ENCODE measurements at places on chromosomes 1 and 21.

DNA sequence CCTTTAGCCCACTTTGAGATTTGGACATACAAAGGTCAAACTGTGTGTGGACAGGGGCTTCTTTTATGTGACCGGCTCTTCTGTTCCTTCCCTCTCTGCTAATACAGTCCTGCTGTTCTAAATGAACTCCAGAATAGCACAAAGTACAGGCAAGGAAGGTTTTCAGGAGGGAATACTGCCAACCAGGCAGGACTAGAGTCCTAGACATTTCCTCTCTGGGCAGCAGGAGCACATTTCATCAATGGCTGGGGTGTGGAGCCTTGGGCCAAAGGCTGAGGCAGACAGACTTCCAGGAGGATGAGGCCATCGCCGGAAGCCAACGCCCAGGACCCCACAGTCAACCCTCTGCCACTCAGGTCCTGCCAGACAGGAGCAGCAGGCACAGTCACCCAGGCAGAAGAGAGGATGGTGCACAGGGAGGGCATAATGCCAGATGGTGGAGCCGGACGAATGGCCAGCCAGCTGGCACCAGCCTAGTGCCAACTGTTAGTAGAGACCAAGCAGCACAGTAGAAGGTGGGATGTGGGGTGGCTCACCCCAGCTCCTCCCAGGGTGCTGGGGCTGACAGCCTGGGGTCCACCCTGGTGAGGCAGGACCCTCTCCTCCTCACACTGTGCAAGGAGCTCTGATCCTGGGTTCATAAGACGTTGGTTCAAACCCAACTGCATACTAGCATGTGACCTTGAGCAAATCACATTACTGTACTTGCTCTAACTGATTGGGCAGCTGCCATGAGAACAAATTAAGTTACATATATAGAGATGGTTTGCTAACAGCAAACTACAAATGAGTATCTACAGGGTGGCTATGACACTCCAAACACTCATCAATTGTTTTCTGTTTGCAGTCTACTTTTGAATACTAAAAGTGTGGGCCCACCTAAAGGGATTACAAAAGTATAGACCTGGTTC is 410.7 kb downstream of the SIPA1L2 start:
- no peak for DNase-seq

- no peak for DNase-seq
These were observed 101.6 kb downstream of the C4BPA start for GRCh38 chr1:207205614-207206061.

DNA sequence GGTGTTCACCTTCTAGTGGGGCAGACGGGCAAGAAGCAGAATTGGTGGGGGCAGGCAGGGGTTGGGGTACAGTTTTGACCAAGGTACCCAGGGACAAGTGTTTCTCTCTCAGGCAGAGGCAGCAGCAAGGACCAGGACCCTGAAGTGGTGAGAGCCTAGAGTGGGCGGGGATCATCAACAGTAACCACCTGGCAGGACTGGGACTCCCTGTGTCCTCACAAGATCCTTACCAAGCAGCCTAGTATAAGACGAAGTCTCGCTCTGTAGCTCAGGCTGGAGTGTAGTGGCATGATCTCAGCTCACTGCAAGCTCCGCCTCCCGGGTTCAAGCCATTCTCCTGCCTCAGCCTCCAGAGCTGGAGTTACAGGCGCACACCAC is 3.2 kb upstream of the NADK start:
- DNase-seq = no peak

DNA sequence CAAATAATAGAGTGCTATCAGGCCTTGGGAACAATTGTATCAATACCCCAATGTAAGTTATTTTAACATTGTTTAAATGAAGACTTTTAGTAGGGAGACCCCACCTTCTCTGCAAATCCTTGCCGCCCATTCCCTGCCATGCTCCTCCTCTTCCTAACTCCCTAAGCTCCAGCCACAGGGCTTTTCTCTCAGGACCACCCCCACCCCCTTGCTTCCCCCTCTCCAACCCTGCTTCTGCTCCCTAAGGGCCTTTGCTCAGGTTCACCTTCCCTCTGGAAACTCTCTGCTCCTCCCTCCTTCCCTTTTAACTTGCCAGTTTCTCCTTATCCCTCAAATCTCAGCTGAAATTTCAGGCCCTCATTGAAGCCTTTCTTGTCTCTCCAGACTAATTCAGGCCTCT is 16.8 kb downstream of the CCDC190 start:
- no peak for DNase-seq

DNA sequence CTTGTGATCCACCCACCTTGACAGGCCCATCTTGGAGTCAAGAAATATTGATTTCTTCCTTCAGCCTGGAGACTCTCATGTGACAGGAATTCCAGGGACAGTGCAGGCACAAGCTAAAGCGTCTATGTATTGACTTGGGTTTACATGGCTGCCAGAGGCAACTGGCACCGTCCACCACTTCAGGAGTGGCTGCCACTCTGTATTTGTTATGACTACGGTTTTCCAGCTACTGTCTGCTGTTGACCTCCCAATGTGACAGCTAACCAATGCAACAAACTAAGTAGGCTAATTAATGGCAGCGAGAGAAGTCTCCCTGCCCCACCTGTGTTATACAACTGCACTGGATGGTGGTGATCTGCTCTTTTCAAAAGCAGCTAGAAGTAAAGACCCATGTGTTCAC is 56.9 kb downstream of the CD58 start:
- no peak for DNase-seq

- no peak for DNase-seq
These were observed 227.1 kb downstream of the GRIK3 start for GRCh38 chr1:36807262-36807661.

GRCh38 chr21:42225571-42226155 is 6.7 kb downstream of the ABCG1 start:
- DNase-seq = no peak

GRCh38 chr21:24738063-24738462 is 869.2 kb downstream of the MRPL39 start:
- no peak for DNase-seq

- DNase-seq = no peak
These were observed 5.4 kb downstream of the GADD45A start for GRCh38 chr1:67690411-67690810.

DNA sequence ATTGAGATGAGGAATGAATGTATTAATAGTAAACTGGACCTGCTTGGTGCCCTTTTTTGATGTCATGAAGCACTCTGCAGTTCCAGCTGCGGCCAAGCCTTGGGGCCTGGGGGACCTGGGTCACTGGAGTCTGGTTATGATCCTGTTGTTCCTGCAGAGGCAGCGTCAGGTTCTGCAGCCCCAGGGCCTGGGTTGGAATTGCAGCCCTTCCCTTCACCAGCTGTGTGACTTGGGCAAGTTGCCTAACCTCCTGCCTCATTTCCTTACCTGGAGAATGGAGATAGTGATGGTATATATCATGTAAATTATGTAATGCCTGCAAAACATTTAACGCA is 9.1 kb upstream of the ATP5PO start:
- no peak for DNase-seq

- no peak for DNase-seq
These were observed 160.4 kb upstream of the SYT6 start for GRCh38 chr1:114314098-114314497.

GRCh38 chr1:233629305-233629935 is 15.5 kb downstream of the KCNK1 start:
- no peak for DNase-seq

GRCh38 chr1:53319296-53320101 is 8.4 kb downstream of the LRP8 start:
- no peak for DNase-seq

DNA sequence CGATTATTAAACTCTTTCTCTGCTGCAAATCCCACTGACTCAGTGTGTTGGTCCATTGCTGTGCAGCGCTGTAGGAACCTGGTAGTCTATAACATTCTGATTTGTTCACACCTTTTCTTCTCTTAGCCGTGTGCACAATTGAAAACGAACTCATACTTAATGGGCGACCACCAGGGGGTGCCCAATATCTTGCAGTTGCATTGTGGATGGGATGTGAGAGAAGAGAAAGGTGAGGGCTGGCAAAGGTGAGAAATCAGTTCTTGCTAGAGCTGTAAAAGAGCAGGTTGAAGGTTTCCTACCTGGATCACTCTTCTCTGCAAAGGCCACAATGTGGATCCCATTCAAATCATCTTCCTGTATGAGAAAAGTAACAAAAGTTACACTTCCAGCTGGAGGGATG is 51.0 kb downstream of the CASQ2 start:
- peak; percentile 54 for DNase-seq

- DNase-seq = no peak
These were observed 1458.1 kb upstream of the B3GALT2 start for GRCh38 chr1:194644528-194644927.

DNA sequence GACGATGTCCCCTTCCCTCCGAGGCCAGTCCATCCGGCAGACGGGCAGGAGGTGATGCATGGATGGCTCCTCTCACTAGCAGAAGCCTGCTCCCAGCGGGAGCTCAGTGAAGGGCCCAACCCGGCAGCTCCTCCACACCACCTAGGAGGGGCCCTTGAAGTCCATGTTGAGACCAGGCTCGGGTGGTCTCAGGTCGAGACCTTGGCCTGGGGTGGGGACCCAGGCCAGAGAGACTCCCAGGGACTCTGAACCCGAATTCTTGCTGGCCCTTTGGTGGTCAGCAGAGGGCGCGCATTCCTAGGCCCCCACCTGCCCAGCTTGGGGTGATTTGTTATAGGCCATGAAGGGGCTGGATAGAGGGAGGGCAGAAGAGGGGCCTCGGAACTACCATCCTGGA is 642 bp upstream of the NT5C1A start:
- no peak for DNase-seq

DNA sequence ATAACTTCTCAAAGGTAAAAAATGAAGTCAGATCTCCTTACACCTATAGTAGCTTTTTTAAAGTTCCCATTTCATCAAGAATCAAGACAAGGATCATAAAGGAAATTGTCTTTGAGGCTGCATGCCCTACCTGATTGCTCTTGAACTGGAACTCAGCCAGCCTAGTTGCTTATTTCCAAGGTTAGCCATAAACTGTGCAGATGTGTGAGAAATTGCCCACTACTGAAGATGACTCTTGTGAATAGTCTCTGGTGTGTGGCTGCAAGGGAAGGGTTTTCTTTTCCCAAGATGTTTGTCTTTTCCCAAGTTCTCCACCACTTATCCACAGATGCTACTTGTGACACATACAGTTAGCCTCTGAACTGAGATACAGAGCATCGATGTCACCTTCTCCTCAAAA is 81.7 kb upstream of the DUSP10 start:
- DNase-seq = no peak

DNA sequence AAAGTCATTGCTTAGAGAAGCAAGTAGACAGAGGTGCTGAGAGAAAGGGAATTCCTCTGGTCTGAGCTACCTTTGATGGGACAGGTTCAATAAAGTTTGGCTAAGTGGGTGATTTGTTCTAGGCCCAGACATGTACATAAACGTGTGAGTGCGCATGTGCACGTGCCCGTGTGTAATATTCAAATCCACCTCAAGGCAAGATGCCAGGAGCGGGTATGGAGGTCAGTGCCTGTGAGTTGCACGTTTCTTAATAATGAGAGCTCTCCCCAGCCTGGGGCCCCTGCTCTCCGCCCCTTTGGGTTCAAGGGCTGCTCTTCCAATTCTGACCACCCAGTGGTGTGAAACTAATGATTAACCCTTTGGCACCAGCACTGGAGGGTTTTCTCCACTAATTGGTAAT is 53.8 kb upstream of the LMO4 start:
- no peak for DNase-seq

DNA sequence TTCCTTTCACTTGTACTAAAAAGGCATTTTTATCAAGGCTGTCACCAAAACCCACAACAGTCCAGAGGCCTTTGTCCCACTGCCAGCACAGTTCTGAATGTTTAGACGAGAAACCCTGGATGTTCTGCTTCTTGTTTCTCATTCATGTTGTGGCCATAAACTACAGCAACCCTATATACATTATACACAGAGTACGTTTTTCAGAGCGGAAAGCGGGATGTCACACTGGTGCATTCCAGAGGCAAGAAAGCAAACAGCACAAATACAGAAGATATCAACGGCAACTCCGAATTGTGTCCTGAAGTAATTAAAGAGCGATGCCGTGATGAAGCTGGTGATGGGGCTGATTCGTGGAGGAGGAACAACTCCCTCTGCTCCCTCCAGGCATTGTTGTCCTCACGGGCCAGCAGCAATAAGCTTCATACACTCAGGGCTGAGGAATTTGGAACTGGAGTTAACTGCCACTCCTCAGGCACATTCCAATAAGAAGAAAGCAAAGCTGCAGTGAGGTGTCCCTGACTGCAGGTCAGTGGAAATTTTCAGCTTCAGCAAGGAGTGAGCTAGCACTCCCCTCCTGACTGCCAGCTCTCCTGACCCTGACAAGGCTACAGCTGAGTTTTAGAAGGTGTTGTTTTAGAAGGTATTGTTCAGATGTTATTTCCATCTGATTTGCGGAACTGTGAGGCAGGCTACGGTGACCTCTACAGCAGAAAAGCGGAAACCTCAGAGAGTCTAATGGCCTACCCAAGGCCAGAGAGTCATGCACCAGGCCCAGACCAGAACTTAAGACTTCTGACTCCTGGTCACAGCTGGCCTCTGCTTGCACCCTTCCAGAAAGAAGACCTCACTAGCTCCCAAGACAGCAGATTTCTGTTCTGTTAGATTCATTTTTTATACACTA is 149.0 kb downstream of the TGFBR3 start:
- DNase-seq = no peak

DNA sequence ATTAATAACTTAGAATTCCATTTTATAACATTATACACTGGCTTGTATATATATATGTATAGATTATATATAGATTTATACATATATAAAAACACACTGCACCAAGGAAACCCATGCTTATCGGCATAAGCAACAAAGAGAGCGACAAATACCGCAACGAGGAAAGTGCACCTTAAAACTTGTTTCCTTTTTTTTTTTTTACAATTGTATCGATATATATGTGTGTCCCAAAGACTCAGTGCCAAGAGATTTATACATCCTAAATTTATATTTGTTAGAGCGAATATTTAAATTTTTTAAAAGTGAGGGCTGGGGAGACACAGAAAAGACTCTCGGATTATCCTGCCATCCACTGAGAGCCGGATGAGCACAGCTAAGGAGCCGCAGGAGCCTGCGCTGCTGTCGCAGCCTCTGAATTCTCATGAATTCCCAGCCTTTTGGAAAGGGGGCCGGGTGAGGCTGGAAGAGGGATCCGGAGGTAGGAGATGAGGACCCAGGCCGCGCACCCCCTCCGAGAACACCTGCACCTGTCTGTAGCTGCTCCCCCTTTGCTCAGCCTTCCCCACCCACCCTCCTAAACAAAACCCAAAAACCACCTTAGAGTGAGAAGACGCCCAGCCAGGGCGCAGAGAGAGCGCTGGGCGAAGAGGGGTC is 5.2 kb downstream of the DMRTA2 start:
- DNase-seq = no peak

- DNase-seq = peak; percentile 43
These were observed at the start of gene GRHL3 for GRCh38 chr1:24319312-24319863. TSS of gene GRHL3 (plus strand) at chr1:24319357. CDS start at chr1:24319552, 195 bp downstream.

- DNase-seq = no peak
These were observed 6.8 kb upstream of the PPP1R15B start for GRCh38 chr1:204418174-204419063.

GRCh38 chr1:203426870-203427269 is 48.7 kb upstream of the PRELP start:
- no peak for DNase-seq

DNA sequence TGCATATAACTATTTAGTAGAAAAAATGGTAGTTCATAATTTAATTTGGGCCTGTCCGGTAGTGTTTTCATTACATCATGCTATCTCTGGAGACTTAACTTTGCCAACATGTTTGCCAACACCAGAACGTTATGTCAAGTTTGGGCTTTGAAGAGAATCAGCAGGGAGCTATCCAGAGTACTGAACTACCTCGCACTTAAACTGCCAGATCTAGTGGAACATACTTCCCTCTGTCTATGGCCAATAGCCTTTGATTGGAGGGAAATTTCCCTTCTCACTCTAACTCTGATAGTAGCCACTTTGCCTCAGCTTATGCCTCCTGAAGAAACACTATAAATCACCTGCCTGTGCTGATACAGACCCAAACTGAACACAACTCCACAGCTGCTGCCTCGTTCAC is 10.0 kb downstream of the LRRC53 start:
- DNase-seq = no peak

Data from NCI-H526 treated with DMSO at 0.1 percent for 48 hours (cell line).